ENCODE measurements at places on chromosomes 12 and 14.

DNA sequence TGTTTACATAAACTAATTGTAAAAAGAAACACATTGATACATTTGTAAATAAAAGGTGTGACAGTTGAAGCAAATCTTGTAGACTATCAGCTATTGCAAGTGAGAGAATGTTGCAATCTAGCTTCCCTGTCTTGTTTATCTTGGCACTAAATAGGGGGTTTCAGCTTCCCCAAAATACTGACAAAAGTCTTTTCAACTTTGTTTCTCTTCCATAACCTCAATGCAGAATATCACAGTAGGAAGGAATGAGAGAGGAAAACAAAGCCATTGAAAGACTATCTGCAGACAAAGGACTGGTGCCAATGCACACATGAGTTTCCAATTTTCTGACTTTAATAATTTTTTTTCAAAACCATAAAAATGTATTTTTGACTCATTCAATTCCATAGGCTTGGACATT is 886.2 kb upstream of the MGAT4C start:
- no peak for DNase-seq

DNA sequence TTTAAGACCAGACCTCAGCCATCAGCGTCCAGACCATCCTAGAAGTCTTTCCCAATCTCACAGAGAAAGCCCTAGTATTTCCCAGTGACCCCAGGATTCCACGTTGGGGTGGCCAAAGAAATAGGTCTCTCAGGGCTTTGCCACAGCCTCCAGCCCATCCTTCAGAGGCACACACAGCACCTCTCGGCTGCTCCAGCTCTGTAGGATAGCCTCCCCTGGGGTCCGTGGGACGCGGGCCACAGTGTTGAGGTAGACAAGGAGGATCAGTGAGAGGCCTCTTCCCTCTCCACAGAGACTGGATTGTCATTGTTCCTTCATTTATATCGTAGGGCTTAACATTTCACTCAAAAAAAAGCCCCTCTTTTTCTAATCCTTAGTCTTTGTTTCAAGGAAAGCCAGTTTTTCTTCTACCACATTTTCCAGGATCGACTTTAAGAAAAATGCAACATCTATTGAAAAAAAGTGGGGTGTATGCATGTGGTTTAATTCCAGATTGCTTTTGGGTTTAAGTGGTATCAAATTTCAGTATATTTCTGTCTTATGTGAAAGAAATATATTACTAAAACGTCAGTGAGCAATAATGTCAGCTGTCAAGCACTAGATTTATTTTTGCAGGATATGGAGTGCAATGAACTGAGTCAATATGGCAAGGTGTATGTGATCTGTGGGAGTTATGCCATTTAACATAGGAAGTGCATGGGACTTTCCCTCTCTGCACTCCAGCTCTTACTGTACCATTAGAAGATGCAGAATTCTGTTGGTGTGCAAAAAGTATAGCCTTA is 187.5 kb downstream of the MSRB3 start:
- peak; percentile 22 for DNase-seq

DNA sequence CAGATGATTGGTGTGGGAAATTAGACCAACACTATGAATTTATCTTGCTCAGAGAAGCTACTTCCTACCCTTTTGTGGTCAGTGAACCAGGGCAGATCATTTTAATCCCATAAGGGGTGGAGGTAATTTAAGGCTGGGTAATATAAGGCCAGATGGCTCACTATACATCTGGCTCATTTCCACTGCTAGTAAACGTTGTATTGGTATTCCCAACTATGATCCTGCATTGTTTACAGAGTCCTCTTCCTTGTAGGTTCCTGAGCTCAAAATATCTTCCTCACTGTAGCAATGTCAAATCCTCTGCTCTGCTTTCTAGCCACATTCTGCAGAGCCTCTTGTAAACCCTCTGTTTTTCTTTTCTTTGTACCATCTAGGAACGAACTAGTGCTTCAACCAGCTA is 93.0 kb upstream of the MGAT4C start:
- no peak for DNase-seq

DNA sequence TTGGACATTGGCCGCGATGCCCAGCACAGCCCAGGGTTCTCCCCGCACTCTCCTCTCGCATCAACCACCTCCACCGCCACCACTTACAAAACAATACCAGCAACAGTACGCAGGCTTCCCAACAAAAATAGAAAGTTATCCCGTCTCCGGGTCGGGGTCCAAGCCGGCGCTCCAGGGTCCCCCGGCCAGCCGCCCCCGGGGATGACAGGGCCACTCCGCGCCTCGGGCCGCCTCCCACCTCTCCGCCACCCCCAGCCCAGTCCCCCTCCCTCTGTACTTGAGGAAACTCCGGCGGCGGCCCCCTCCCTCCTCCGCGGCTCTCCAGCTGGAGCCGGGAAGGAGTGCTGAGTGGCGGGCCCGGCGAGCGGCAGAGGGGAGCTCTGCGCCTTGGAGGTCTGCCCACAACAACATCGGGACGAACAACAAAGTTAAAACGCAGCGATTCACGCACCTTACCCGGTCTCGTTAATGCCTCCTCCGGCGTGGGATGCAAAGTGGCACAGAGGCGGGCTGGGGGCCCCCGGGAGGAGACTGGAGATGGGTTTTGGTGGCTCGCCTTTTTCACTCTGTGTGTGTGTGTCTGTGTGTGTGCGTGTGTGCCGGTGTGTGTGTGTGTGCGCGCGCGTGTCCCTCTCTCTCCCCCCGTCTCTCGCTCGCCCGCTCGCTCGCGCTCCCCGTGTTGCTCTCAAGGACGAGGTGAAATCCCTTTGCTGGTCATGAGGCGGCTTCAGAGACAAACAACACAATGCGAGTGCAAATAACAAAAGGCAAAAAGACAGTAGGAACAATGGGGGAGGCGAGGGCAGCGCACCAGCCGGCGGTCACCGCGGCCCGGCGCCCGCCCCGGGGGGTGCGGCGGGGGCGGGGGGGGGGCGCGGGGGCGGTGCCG is 386.8 kb downstream of the BCAT1 start:
- no peak for DNase-seq

DNA sequence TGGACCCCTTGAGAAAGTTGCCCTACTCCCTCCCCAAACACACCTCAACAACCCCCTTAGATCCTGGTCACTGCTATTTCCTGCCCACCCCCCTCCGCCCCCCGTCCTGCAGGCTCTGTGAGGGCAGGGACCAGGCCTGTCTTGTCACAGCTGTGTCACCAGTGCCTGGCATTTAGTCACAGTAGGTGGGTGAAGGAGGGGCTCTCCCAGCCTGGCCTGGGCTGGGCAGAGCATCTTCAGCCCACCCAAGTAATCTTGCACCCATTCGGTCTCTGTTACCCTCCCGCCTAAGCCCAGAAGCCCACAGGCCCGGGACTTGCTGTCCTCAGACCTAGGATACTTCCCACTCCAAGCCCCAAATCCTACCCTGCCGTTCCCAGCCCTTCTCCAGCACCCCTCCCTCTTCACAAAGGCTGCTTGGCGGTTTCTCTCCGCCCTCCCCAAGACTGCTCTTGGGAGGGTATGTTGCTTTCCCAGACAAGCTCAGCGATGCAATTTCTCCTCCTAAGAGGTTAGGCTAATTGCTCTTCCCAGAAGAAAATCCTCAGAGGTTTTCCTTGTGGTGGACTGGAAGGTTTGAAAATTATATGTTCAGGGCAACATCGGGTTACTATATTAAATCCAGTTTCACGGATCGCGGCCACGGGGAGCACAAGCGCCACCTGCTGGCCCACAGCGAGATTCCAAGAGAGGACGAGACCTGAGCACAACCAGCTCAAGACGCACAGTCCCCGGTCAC is 50.8 kb upstream of the ZFP36L1 start:
- peak; percentile 39 for DNase-seq

- no peak for DNase-seq
These were observed 1191.6 kb upstream of the SEL1L start for GRCh38 chr14:82725213-82725612.

DNA sequence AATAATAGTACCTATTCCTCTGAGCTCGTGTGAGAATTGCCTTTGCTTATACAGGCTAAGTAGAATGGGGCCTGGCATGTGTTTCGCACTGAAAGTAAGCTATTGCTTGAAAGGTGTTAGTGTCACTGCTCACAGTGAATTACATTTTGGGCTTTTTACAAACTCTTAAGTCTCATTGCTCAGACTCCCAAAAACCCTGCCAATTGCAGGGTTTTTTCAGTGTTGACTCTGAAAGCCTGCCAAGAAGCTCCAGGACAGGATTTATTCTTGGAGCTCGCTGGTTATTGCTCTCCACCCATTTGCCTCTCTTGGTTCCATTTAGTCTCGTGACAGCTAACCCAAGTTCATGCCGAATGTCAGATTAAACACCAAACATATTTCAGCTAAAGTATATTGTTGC is 39.8 kb downstream of the NOPCHAP1 start:
- no peak for DNase-seq

GRCh38 chr14:70919774-70920173 is 12.5 kb downstream of the PCNX1 start:
- DNase-seq, result peak; percentile 42

DNA sequence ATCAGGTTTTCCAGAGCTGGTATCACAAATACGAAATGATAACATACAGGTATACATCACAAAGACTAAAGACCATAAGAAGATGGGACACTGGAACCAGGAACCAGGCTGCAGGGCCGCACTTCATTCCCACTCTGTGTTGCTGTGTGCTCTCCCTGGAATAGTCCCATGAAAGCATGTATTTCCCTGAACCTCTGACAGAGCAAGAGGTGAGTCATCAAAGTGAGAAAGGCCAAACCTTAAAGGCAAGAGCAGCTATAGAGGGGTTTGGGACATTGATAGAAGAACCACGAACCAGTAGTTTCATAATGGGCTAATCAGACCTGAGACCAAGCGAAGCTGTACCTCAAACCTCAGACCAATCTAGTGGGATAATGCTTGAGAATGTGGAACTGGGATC is 283.0 kb upstream of the PRKD1 start:
- DNase-seq, result peak; percentile 22

DNA sequence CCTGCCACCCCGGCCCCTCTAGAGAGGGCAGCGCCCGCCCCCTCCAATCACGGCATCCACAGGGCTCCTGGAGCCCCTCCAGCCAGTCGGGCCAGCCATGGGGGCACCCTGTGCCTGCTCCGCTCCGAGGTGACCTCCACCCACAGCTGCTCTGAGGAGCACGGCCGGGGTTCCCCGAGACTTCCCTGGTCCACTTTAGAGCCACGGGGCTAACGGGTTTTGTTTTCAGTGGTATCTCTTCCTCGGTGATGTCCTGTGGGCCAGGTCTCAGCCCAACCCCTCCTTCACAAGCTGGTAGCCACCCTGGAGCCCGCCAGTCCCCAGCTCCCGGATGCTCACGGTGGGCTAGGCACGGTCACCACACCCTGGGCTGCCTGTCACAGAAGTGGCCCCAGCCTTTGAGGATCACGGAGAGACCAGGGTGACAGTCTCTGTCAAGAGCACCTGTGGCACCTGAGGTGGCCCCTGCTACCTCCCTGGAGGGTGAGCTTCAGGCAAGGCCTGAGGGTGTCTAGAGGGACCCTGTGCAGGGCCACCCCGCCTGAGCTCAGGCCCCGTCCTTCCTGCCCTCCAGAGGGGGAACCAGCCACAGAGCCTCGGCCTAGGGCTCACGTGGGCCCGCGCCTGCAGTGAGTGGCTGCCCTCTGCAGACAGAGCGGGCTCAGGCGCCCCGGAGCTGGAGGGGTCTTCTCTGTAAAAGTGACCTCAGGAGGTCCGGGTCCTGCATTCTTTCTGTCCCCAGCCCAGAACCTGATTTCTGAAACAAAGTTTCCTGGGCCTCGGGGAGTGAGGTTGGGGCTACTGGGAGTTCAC is 146.0 kb upstream of the C14orf180 start:
- no peak for DNase-seq

DNA sequence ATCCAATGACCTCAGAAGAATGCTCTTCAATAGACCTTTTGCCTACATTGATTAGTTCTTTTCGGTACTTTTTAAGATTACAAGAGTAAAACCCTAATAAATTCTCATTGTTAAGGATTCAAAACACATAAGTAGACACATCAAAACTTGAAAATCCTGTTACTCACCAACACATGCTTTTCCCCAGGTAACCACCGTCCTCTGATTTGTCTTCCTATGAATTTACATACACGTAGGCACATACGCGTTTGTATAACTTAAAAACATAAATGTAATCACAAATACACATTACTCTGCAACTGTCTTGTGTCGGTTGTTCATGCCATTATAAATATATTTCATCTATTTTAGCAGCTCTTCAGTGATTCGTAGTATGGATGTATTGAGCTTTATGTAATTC is 910 bp upstream of the WASHC4 start:
- DNase-seq, result no peak

GRCh38 chr14:92563359-92563758 is 49.8 kb downstream of the RIN3 start:
- no peak for DNase-seq

GRCh38 chr14:56100556-56100955 is 17.7 kb upstream of the PELI2 start:
- DNase-seq, result no peak

GRCh38 chr14:99430491-99430890 is 50.2 kb downstream of the SETD3 start:
- peak; percentile 37 for DNase-seq

GRCh38 chr12:5499566-5500330 is 67.8 kb downstream of the NTF3 start:
- no peak for DNase-seq

GRCh38 chr12:2486796-2487195 is 308.0 kb upstream of the FKBP4 start:
- no peak for DNase-seq

GRCh38 chr12:132904718-132905328 is 17.4 kb upstream of the CHFR start:
- DNase-seq, result no peak

DNA sequence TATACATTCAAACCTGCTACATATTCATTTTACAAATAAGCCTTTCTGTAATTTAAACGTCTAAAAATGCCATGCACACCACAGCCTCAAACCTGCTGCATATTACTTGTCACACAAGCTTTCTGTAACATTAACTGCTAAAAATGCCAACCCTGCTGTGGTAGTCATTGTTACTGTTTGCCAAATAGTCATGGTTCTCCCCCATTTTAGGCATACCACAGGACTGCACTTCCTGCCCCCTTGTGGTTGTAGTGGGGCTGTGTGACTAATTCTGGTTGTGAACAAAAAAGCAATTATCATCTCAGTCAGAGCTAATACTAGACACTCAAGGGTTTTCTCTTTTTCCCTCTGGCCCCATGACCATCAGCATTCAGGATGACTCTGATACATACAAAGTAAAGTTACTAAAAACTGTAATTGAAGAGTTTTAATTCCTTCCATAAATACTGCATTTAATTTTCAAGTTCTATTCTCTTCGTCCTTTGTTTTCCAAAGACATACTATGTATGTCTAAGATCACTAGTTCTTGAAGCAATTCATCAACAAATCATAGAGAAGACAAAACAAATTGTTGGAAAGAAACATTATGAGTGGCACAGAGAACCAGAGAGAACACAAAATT is 5.7 kb upstream of the SLC35F4 start:
- peak; percentile 29 for DNase-seq

- DNase-seq, result no peak
These were observed 4.1 kb upstream of the IFNG start for GRCh38 chr12:68163560-68164081.

- no peak for DNase-seq
These were observed 11.0 kb downstream of the FKBP3 start for GRCh38 chr14:45123271-45123670.

GRCh38 chr12:47984331-47984801 is 19.9 kb downstream of the COL2A1 start:
- DNase-seq, result no peak

GRCh38 chr12:23756416-23756815 is 193.1 kb downstream of the SOX5 start:
- no peak for DNase-seq
